Stimulated activated CD4-positive, alpha-beta T cell treated with anti-CD3 and anti-CD28 coated beads, TNF-alpha, amount 100 ng/mL, for 1 hour (primary cell): ENCODE measurements at places on chromosomes 3 and 15.

- no peak for DNase-seq
These were observed 290.7 kb upstream of the MDFIC2 start for GRCh38 chr3:70603103-70603502.

- DNase-seq = no peak
These were observed 190.8 kb downstream of the FHIT start for GRCh38 chr3:61060411-61060861.

DNA sequence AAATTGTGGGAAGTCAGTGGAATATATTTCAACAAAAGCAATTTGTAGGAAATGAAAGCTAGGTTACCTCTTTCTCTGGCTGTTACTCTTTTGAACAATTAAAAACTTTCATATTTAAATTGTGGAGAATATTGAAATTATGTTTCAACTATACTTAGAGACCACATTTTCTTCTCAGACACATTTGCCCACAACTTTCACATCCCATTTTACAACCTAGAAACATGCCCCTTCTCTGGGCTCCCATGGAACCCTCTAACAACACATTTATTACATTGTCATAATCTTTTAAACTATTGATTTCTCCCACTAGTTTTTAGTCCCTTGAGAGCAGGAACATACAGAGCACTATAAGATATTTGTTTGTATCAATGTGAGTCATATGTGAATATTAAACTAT is 211.7 kb upstream of the TTC14 start:
- DNase-seq = no peak

- no peak for DNase-seq
These were observed 53.7 kb upstream of the XCR1 start for GRCh38 chr3:46080969-46081345.

DNA sequence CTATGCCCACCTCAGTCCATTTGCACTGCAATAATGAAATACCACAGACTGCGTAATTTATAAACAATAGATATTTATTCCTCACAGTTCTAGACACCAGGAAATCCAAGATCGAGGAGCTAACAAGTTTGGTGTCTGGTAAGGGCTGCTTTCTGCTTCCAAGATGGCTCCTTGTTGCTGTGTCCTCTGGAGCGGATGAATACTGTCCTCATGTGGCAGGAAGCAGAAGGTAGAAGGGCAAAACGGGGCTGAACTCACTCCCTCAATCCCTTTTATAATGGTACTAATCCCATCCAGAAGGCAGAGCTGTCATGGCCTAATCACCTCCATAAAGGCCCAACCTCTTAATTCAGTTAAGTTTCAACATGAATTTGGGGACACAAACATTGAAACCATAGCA is 75.3 kb downstream of the P2RY1 start:
- no peak for DNase-seq

DNA sequence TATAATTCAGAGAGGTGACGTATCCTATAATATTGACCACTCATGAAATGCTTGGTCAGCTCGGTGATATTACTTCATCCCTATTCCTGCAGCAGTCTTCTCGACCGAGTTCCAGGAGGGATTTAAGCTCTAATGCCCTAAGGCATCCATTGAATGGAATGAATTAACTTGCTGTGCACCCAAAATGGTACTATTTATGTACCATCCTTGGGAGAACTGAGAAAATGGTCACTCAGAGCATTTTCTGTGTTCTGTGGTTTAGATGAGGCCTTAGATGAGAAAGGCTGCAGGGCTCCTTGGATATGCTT is 638 bp downstream of the BLOC1S6 start:
- DNase-seq = no peak

GRCh38 chr15:69553686-69554085 is 101.1 kb downstream of the RPLP1 start:
- no peak for DNase-seq

GRCh38 chr3:71955240-71956068 is 170.5 kb upstream of the PROK2 start:
- DNase-seq = no peak

GRCh38 chr3:46849686-46850467 is 13.4 kb downstream of the MYL3 start:
- no peak for DNase-seq

DNA sequence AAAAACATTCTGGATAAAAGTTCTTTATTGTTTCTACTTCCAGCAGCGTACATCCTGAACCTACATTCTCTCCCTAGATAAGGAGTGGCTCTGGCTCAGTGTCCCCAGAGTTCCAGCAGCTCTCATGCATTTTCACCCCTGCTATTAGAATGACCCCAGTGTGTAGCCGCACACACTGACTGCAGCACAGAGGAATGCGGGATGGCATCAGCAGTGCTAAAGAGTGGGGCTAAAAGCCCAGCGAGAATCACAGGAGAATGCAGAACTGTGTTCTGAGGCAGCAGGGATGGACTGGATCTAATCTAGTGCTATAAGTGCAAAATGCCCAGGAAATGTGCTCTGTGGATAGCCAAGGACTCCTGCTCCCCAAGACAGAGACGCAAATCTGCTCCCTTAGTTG is 66.4 kb upstream of the TJP1 start:
- DNase-seq = no peak

- no peak for DNase-seq
These were observed 179.5 kb upstream of the EIF1B start for GRCh38 chr3:40129981-40130380.

DNA sequence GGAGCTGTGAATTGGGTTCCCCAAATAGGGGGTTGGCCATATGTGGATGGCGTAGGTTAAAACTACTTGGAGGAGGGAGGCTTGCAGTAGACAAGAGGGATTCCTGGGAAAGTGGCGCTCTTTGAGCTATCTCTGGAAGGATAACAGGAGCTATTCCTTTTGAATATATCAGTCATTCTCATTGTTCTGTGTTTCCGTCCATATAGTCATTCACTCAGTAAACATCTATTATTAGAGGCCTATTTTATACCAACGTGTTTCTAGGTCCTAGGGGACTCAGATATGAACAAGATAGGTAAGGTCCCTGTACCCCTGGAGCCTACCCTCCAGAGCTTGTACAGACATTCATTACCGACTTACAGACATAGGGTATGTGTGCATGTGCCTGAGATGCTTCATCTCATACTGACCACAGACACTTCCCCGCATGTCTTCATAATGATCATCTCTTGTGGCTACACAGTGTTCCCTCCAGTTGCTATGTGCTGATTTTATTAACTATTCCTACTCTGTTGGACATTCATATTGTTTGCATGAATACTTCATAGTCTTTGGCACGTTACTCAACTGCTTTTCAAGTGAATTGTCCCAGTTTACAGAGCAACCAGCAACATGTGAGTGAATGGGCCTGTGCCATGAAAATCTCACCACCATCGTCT is 55.8 kb upstream of the VILL start:
- DNase-seq = no peak

GRCh38 chr3:148600902-148601765 is 96.6 kb upstream of the AGTR1 start:
- no peak for DNase-seq
